ENCODE measurements at places on chromosomes 11 and 22. TPM values are rescaled to one million over a fixed set of nuclear protein-coding genes. Genes with fewer than 3 reads are reported as not detected.

DNA sequence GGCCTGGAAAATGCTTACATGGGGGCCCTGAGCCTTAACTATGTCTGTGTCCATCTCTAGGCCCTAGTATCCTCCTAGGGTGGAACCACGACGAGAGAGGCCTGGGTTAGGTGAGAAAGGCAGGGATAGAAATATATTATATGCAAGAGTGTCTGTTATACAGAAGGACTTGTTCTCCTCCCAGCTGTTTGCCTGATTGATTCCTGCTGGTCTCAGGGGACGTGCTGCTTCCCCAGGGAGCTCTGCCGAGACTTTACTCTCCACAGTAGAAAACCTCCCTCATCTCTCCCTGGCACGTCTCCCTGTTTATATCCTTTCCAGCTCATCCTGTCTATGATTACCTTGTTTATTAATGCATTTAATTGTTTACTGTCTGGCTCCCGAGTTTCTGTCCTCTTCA lies 132.6 kb downstream of the MIAT start:
- no peak for DNase-seq

GRCh38 chr11:60633645-60634044 lies 65.8 kb upstream of the MS4A8 start:
- DNase-seq: no peak

DNA sequence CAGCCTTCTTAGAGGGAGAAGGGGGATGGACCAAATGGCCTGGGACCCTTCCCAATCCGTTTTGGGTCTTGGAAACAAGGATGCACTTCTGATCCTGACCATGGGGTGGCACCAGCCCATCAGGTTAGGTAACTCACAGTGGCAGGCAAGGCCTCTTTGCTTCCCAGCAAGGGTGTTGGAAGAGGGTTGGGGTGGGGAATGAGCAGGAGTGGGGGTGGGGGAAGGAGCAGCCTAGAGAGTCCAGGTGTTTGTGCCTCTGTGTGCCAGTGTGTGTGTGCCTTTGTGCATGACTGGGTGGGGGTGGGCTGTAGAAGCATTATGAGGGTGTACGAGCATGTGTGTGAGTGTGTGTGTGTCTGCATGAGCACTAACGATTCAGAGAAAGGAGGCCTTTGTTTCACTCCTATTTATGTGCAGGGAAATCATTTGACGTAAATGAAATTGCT lies 213.1 kb downstream of the INSC start:
- peak; percentile 45 for DNase-seq

DNA sequence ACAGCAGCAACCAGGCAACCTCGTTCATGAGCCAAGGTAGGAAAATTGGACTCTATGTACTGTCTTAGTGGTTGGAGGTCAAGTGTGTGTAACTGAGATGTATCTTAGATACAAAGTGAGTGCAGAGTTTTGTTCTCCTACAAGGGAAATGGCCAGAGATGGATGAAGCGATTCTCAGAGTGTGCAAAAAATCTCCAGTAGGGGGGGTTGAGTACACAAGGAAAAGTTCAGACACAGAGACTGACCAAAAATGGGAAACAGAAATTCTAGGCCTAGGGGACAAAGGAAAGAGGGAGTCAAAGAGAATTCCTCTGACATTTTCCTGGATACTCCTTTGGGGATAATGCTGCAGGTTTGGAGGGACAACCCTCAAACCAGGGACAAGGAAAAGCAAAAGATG lies 38.2 kb upstream of the OR5AK2 start:
- DNase-seq: no peak

- no peak for DNase-seq
Measured at GRCh38 chr11:27370374-27370773, 7.4 kb upstream of the CCDC34 start.

GRCh38 chr11:115279813-115280761 lies 224.1 kb downstream of the CADM1 start:
- no peak for DNase-seq

GRCh38 chr11:107198490-107199007 lies 180.3 kb upstream of the GUCY1A2 start:
- no peak for DNase-seq

GRCh38 chr11:128953151-128953550 lies 10.5 kb upstream of the TP53AIP1 start:
- DNase-seq: no peak

- no peak for DNase-seq
Measured at GRCh38 chr11:100635194-100635593, 51.9 kb upstream of the ARHGAP42 start.

GRCh38 chr11:130022799-130023198 lies 20.2 kb upstream of the PRDM10 start:
- DNase-seq: no peak

DNA sequence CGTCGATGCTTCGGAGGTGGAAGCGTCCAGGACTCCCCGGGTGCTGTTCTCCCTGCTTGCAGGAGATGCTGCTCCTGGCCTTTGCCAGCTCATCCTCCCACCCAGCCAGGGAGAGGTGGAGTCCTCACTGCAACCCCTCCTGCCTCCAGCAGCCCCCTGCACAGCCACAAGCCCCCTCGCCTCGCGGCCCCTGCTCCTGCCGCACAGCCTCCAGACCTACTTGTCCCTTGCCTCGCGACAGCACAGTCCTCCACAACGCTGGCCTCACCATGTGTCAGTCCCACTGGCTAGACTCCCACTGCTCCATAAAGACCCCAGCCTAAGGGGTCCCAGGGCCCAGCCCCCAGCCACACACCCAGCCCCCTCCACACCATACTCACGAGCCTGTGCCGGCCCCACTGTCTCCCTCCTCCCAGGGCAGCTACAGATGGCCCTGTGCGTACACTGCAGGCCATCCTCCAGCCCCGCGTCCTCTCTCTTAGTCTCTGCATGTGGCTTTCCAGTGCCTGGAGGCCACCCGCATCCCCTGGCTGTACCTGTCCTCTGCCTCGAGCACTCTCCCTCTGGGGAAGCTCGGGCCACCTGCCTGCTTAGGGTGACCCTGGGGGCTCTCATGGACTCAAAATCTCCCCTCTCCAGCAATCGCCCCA lies 91.5 kb downstream of the CELSR1 start:
- DNase-seq: no peak

- peak; percentile 12 for DNase-seq
Measured at GRCh38 chr11:112113539-112114457, 27.1 kb downstream of the SDHD start.

- DNase-seq: no peak
Measured at GRCh38 chr11:135036488-135037297, 624.7 kb upstream of the B3GAT1 start.

DNA sequence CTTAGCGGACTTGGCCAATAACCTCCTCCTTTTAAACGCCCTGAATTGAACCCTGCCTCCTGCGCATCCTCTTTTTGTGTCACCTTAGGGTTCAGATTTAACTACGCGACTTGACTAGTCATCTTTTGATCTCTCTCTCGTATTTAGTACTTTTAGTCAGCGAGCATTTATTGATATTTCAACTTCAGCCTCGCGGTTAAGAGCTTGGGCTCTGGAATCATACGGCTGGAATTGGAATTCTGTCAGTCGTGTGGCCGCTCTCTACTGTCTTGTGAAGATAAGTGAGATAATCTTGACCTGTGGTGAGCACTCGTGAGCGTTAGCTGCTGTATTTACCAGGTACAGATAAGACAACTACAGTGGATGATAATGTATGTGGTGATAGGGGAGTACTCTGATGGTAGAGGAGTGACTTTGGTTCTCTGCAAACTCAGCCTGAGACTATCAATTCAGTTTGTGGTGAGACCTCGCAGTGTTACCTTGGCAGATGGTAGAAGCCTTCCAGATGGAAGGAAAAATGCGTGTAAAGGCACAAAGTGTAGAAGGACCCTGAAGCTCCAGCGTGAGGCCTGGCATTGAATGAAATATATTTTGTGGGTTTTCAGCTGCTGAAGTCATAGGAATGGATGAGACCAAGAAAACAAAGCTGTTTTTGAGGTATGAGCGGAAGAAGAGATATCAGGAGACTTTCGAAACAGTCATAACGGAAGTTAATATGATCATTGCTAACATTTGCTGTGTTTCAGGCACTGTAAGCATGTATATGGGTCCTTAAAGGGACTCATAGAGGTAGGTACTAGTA lies 682 bp downstream of the ATM start:
- no peak for DNase-seq

DNA sequence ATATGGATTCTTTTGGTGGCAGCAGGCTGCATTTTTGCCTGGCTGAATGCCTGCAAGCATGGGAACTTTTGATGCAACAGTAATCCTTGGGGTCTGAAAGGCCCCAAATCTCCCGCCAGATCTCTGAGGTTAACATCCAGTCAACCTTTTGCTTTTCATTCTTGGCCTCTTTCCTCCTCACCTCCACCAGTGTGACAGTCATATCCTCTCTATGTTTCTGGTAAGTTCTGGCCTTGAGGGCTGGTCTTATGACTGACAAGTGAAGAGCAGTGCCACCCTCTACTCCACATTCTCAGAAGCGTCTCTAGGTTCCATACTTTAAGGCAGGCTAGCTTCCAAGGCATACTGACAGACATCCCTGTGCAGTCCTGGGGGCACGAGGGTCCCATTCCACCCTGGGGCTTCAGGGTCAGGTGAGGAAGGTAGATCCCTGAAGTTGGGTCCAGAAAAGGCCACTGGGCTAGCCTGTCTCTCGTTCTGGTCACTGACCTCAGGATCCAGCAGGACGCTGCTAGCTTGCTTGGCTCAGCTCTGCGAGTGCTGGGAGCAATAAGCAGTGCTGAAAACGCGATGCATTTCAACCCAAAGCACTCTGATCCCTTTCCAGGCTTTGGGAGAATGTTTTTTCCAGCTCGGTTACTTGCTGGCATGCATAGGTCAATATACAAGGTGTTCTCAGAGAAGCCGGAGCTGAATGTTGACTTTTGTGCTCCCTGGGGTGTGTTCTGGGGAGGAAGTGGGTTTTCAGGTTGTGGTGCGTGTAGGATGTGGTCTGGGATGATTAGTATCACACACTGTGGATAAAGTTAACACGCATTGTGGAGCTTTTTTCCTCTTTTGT lies 75.2 kb downstream of the PTPRJ start:
- DNase-seq: peak; percentile 45

DNA sequence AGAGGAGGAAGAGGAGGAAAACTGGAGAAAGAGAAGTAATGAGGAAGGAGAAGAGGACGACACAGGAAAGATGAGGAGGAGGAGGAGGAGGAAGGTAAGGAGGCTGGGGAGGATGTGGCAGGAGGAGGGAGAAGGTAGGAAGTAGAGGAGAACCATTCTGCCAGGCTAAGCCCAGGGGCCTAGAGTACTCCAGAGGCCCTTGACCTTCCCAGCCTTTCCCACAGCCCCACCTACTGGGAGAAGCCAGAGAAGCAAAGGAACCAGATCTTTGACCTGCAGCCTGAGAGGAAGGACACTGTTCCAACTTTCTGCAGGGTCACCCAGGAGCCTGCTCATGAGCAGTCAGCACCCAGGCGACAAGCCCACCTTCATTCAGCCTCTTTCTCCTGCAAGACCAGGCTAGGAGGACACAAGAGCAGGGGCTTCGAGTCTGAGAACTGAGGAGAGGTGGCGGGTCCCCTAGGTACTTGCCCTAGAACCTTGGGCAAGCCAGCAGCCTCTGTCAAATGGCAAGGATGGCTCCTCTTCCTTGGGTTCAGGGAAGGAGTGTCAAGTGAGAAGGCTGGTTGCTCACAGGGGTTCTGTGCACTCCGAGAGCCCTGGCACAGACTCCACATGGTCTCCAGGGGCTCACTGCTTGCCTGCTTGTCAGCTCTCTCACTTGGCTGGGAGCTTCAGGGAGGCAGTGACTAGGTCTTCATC lies 27.9 kb upstream of the OAF start:
- no peak for DNase-seq

- no peak for DNase-seq
Measured at GRCh38 chr11:205221-206001, 1.8 kb downstream of the BET1L start.

GRCh38 chr11:67098799-67099429 lies 20.1 kb upstream of the KDM2A start:
- DNase-seq: no peak

GRCh38 chr11:15291885-15292284 lies 177.2 kb downstream of the INSC start:
- no peak for DNase-seq

DNA sequence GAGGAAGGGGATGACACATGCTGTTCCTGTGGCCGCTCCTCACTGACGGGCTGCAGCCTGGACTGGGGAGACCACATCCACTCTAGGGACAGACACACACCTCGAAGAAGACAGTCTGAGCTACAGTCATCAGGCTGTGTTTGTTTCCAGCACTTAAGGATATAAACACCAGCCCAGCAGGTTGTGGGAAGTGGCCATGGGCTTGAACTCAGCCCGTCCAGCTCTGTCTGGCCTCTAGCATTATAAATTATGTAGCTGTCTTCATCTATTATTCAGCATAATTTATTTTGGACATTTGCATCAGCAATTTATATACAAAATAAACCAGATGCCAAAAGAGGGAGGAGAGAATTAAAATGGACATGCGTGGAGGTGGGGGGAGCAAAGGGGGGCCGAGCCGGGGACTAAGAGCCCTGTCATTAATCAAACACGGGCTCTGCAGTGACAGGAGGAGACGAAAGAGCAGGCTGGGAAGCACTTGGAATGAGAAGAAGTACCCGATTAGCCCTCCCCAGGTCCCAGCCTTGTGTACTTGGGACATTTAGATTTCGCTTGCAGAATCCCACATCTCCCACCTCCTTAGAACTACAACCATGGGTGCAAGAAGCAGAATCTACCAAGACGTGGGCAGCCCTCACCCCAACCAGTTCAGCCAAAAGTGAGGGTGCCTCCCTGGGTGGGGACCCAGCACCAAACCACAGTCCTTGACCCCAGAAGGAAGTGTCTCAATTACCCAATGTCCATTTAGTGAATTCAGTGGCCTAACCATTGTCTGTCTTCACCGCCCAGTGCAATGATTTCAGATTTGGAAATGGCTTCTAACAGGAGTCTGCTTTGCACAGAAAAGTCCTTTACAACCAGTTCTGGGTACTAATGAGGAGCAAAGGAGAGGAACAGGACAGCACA lies 309.6 kb downstream of the OPCML start:
- no peak for DNase-seq

GRCh38 chr11:77082838-77083565 lies 16.2 kb downstream of the CAPN5 start:
- no peak for DNase-seq

Gene DCHS1
- 40.5 TPM for polyA plus RNA-seq

Gene CBLIF
- polyA plus RNA-seq: not detected

Gene OOSP1
- polyA plus RNA-seq: 0.42 TPM

Gene CSNK1E
- polyA plus RNA-seq: 194 TPM

Gene NNMT
- polyA plus RNA-seq: 3.0 TPM

Gene RBM14
- polyA plus RNA-seq: 54.0 TPM

Gene POU2AF1
- 0.26 TPM for polyA plus RNA-seq

Gene FGF3
- polyA plus RNA-seq: not detected

Gene CRELD2
- polyA plus RNA-seq: 25.6 TPM

Gene FAM181B
- 4.0 TPM for polyA plus RNA-seq
